ENCODE measurements at places on chromosomes 3 and 15.

- DNase-seq, result no peak
Observed at GRCh38 chr3:54628888-54629441, 298.9 kb downstream of the LRTM1 start.

GRCh38 chr15:69813881-69814280 lies 283.8 kb downstream of the TLE3 start:
- no peak for DNase-seq

DNA sequence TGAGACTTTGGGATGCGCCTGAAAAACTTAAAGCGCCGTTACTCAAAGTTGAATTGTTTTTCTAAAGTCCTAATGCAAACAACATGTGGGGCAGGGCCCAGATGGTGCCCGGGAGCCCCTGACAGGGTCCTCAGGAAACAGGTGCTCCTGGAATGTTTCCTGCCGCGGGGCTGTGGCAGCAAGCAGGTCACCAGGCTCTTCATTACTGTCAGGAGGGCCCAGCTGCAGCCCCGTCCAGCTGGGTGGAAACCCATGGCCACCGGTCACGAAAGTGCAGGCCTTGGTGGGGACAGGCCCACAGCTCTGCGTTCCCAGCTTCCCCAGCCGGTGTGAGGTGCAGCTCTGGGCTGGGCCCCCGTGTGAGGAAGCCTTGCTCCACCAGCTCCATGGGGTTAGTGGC lies 63.9 kb upstream of the GATA2 start:
- no peak for DNase-seq

- no peak for DNase-seq
Observed at GRCh38 chr15:47725906-47726305, 8.6 kb downstream of the SEMA6D start.

- DNase-seq, result no peak
Observed at GRCh38 chr15:91710080-91710698, 143.3 kb upstream of the SLCO3A1 start.

- DNase-seq, result no peak
Observed at GRCh38 chr3:277873-278272, 81.3 kb downstream of the CHL1 start.

GRCh38 chr3:124560666-124561215 lies 169.5 kb upstream of the UMPS start:
- DNase-seq, result no peak

GRCh38 chr15:50315814-50316630 lies 39.0 kb downstream of the GABPB1 start:
- peak; percentile 4 for DNase-seq

DNA sequence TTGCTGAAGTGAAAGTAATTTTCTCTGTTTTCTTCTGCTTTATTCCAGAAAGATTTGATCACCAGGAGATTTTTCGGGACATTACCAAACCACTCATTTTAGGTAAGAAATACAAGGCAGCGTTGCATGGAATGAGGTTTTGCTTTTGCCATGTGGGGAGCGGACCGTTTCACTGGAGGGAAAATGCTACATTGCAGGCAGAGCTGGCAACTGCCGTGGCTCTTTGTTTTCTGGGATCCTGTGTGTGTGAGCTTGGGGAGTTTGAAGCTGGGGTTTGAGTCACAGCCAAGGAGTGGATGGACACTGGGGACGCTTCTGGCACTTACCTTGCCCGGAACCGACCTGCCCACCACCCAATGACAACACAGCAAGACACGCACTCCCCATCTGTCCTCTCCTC lies 109.9 kb downstream of the APBA2 start:
- DNase-seq, result no peak

- DNase-seq, result no peak
Observed at GRCh38 chr15:60371175-60372051, 26.4 kb downstream of the ANXA2 start.

- no peak for DNase-seq
Observed at GRCh38 chr3:169996063-169996462, 29.5 kb downstream of the SEC62 start.

All from NCI-H524 treated with DMSO at 0.1 percent for 48 hours (cell line).